Hypothalamus (tissue), 51 donors: ENCODE measurements at places on chromosomes 2 and 18.

DNA sequence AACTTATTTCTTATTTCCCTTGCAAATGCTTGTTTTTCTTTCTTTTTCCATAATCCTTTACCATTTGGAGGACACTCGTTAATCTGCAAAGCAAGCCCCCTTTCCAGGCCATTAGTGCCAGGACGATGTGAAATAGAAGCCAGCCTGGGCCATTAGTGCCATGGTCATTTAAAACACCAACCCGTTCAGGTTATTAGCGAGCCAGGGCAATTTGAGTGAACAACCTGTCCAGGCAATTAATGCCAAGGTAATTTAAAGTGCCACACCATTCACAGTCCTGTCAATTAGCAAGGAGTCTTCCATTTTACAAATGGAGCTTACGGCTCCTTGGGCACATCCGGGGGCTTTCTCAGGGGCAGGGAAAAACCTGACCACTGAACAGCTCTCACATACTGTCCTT lies 370.6 kb downstream of the HRH4 start:
- no peak for DNase-seq

DNA sequence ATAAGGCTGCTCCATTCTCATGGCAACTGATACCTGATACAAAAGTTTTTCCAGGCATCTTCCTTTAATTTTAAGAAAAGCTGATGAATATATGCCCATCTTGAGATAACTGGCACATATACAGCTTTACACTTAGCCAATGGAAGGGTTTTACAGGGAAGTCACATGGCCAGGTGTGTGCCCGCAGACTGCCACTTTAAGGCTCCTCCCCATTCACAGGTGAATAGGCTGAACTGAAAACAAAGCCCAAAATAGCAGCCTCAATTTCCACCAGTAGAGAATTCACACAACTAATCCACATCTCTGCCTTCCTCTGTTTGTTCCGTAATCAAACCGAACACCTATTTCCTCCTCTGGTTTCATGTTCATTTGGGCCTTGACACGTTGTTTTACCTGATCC lies 9.8 kb upstream of the ME2 start:
- DNase-seq = no peak

GRCh38 chr2:23772684-23773083 lies 154.2 kb downstream of the ATAD2B start:
- DNase-seq = no peak

DNA sequence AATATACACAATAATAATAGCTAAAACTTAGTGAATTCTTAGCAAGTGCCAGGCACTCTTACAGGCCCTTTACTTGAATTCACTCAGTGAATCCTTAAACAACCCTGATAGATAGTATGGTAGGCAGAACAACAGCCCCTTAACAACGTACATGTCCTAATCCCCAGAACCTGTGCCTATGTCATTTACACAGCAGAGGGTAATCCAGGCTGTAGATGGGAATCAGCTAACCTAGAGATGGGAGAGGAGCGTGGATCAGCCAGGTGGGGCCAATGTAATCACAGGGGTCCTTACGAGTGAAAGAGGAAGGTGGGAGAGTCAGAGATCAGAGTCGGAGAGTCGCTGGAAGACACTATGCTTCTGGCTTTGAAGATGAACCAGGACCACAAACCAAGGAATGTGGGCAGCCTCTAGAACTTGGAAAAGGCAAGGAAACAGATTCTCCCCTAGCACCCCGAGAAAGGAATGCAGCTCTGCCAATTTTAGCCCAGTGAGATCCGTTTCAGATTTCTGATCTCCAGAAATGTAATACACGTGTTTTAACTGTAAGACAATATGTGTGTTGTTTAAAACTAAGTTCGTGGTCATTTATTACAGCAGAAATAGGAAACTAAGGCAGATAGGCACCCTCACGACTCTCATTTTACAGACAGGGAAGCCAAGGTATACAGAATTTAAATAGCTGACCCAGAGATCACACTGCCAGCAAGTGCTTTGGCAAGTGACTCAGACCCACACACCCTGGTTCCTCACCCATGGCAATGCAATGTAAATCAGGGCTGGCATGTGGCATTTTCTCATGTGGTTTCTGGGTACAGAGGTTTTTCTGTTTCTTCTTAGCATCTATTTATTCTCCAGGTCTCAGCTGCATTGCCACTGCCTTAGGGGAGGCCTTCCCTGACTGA lies 68.9 kb downstream of the DOCK10 start:
- no peak for DNase-seq

GRCh38 chr18:24114924-24115549 lies 23.8 kb upstream of the CABYR start:
- DNase-seq = no peak
